ENCODE measurements at places on chromosomes 7 and 10.

GRCh38 chr7:48402721-48403120 is 231.5 kb downstream of the ABCA13 start:
- DNase-seq: no peak

DNA sequence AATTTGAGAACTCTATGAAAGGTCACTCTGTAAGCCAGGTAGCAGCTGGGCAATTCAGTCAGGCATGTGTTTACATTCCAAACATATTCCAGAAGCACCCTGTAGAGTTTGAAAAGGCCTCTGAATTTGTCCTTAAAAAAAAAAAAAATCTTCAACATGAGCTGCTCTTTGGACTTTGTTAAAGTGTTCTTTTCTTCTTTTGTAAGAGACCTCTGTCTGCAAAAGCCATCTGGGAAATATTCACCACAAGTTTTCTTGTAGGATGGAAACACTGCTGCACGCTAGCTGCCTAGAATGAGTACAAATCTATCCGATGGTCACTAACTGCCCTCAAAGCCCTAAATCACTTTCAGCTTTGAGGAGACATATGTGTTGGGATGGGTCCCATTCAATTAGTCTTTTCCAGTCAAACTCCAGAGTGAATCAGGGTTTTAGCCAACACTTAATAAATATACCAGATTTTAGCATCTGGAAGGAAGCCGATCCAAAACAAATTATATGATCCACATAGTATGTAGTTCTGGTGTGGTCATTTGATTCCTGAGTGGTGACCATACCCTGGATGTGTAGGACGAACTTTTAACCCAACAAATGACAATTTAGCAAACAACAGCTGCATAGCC is 85.9 kb downstream of the CD36 start:
- DNase-seq: no peak

- no peak for DNase-seq
Measured at GRCh38 chr10:96685306-96685705, 35.0 kb downstream of the PIK3AP1 start.

GRCh38 chr10:131654471-131655087 is 246.2 kb upstream of the PPP2R2D start:
- no peak for DNase-seq

DNA sequence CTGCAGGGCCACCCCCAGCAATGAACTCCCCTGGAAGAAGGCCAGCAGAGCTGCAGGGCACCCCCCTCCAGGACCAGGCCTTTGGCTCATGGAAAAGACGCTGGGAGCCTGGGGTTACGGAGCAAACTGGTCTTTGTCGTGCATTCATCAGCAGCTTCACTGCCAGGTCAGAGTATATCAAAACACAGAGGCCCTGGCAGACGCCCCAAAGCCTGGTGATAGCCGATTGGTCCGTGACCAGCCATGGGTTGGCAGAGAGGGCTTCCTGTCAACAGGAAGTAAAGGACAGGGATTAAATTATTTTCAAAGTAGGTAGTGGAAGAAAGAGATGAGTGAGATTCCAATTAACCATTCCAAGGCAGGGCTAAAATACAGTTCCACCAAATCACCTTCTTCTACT is 9.0 kb downstream of the PRKAG2 start:
- DNase-seq: no peak

DNA sequence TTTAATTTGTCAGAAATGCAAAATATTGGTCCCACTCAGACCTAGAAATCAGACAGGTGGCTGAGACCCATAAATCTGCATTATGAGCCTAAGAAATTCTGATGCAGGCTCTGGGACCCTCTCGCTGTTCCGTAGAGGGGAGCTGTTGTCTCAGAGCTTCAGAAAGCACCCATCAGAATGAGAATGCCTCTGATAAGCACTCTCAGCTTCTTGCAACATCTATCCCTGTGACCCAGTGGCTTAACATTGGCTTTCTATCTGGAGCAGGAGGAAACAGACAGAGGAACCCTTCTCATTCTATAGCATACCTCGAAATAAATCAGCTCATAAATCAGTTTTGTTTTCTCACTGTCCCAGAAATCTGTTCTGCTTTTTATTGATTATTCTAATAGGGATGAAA is 184.6 kb upstream of the SP4 start:
- no peak for DNase-seq

DNA sequence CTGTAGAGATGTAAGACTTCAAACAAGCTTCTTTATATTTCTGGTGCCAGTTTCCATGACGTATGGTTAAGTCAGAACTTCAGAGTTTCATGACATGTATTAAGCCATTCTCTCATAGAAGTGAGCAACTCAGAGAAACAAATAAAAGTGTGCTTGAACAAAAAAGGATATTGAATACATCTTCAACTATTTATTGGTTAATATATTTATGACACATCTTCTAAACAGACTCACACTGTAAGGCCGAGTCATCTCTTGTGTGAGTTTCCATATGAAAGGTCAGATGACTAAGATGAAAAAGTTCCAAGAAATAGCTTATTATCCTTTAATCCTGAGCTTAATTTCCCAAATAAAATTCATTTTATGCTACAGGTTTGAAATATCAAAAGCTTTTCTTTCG is 105.5 kb upstream of the CSTF2T start:
- no peak for DNase-seq

GRCh38 chr7:98668255-98668654 is 51.2 kb downstream of the NPTX2 start:
- no peak for DNase-seq

- no peak for DNase-seq
Measured at GRCh38 chr10:129849452-129849750, 114.7 kb downstream of the EBF3 start.

- no peak for DNase-seq
Measured at GRCh38 chr7:155343661-155344121, 46.0 kb downstream of the INSIG1 start.

GRCh38 chr10:131173484-131174210 is 137.9 kb downstream of the TCERG1L start:
- DNase-seq: no peak

GRCh38 chr10:17344206-17344605 is 110.2 kb downstream of the ST8SIA6 start:
- DNase-seq: no peak

- no peak for DNase-seq
Measured at GRCh38 chr7:50400114-50400513, 50.0 kb downstream of the FIGNL1 start.

GRCh38 chr7:114930829-114931655 is 9.1 kb downstream of the MDFIC start:
- no peak for DNase-seq

- DNase-seq: no peak
Measured at GRCh38 chr10:90148116-90148855, 446.9 kb downstream of the KIF20B start.

- no peak for DNase-seq
Measured at GRCh38 chr10:45548068-45548467, 124.5 kb downstream of the ZFAND4 start.

DNA sequence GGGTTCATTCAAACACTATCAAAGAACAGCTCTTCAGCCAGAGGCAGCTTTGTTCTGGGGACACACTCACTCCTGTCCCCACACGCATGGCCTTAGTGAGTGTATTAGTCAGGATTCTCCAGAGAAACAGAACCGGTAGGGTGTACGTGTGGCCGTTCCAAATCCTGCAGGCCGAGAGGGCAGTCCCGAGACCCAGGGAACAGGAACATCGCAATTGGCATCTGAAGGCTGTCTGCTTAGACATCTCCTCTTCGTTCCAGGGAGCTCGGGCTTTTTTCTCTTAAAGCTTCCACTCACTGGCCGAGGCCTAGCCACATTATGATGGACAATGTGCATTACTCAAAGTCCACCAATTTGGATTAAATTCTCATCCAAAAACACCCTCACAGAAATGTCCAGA is 523.3 kb downstream of the GLRX3 start:
- DNase-seq: no peak

DNA sequence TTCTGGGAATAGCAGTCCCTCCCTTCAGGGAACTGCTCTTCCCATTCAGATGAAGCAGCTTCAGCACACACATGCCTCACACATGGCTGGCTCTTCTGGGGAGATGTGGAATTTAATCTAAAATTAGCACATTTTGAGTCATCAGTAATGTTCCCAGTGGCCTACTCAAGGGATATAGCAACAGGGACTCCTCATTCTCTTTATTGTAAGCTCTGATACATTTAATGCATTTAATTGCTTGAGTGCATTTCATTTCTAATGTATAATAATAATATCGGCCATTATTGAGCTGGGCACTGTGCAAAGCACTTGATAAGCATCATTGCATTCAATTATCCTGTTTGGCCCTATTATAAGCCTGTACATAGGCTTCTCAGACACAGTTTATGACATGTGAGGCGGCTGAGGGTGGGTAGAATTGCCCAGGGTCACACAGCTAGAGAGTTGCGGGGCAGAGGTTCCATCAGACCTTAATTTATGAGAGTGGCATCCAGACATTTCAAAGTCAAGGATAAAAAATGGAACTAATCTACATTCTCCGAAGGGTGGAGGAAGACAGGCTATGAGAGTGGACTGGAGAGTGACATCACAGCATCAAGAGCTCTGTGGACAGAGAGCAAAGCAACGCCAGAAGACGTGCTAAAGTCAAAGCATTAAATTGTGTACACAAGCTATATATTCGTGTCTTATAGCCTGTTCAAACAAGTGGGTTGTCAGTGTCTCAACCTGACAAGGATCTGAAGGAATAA is 76.8 kb downstream of the LANCL2 start:
- no peak for DNase-seq

DNA sequence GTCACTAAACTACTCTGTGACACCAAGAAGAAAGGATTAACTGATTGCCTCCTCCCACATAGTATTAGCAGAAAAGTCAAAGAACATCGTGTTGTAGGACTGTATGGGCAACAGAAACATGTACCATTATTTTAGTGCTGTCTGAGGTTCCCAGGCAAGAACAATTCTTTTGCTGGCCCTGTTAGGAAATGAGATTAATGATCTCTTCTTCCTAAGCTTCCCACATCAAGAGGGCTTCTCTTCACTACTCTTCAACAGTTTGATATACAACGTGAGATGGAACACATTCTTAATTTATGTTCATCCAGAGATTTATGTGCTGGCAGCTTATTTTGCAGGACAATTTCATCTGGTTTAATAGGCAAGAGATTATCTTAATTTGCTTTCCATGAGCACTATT is 219.6 kb downstream of the DOCK4 start:
- no peak for DNase-seq

- no peak for DNase-seq
Measured at GRCh38 chr10:10418387-10418786, 599.3 kb upstream of the CELF2 start.

GRCh38 chr10:43619368-43619767 is 13.1 kb downstream of the ZNF485 start:
- no peak for DNase-seq

DNA sequence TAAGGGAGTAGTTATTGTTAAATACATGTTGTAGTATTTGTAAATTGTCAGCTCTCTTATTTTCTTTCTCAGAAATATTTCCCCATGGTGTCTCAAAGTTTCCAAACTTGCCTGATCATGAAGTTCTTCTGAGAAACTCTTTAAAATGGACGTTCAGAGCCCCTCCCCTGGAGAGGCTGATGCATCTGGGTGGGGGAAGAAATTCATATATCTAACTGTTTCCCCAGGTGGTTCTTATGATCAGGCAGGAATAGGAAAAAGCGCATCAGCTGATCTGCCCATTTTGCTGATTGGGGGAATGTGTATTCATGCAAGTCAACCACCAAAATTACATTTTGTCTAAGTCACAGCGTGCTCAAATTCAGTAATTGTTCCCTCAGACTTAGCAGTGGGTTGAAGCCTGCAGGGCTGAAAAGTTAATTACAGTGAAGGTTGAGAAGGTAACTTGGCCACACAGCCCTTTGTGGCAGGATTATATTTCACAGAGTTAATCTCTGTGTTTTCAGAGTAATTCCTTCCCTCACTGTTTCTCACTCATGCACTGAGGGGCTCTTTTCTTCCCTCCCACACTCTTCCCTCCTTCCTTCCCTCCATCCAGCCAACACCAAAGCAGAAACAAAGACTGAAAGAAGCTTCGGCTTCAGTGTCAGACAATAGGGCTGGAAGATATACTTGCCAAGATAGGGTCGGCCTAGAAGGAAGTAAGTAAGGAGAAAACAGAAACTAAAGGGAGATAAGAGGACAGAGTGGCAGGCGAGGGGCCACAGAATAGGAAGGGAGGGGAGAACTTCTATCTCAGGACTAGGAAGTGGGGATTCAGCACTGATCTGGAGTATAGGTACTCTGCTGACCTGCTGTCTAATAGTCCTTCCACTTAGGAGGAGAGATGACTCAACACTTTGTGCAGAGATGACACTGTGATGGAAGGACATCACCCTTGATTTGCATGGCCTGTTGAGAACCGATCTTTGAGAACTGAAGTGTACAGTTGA is 50.5 kb upstream of the STARD3NL start:
- no peak for DNase-seq

DNA sequence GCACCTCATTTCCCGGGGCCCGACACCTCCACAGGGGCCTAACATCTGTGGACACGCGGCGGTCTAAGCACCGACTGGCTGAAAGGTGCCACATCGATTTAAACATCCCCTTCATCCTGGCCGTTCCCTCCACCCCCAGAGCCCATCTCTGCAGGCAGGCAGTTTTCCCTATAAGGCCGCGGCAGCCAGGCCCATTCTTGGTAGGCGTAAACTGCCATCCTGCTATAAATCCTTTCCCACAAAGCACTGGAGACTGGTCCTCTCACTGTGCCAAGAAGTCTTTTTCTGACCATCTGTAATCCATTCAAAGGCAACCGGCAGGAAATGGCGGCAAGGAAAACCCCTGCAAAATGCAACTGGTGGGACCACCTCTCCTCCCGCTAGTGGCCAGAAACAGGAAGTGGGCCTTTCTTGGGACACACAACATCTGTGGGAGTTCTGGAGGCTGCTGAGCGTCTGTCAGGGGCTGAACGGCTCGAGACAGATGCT is 22.4 kb downstream of the ATXN7L1 start:
- DNase-seq: no peak

GRCh38 chr10:3010334-3010733 is 57.0 kb upstream of the PFKP start:
- DNase-seq: no peak

DNA sequence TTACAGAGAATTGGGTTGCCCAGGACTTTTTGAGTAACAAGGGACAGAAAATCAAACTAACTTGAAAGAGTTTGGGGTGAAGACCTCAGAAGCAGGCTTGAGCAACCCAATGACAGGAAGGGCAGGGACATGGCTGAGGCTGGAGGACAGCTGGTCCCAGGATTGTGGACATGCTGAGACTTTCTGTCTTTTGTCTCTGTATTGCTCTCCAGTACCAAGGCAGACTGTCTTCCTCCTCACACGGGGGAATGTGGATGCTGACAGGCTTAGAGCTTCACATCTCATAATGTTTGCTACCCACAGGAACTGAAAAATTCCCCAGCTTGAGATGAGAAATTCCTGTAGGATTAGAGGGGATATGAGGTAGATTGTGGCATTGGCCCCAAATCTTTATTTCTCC is 229.6 kb downstream of the PHF14 start:
- no peak for DNase-seq

- no peak for DNase-seq
Measured at GRCh38 chr10:10499839-10500238, 517.8 kb upstream of the CELF2 start.

GRCh38 chr7:12610899-12611298 is 40.4 kb downstream of the SCIN start:
- no peak for DNase-seq

DNA sequence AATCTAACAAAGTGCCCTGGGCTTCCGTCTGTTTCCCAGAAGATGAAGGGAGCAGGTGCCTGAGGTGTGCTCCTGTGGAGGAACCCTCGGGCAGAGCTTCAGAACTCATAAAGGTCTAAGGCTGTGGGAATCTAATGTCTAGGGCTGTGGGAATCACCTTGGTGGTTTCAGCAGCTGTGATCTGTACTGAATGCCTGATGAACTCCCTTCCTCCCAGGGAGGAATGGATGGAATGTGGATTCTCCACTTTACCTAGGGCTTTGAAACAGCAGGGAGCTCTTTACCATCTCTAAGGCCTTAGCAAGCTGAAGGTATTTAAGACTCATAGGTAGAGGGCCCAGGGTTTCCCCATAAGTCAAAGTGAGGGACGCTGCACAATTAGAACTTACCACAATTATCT is 36.0 kb upstream of the SEMA3E start:
- DNase-seq: no peak
